ENCODE measurements at places on chromosomes 16 and 17. TPM values are rescaled to one million over a fixed set of nuclear protein-coding genes. Genes with fewer than 3 reads are reported as not detected.

- DNase-seq: no peak
These were observed 97.7 kb downstream of the CBLN1 start for GRCh38 chr16:49183911-49184310.

GRCh38 chr17:7523033-7523432, 25.8 kb upstream of the TNFSF12 start:
- no peak for DNase-seq

DNA sequence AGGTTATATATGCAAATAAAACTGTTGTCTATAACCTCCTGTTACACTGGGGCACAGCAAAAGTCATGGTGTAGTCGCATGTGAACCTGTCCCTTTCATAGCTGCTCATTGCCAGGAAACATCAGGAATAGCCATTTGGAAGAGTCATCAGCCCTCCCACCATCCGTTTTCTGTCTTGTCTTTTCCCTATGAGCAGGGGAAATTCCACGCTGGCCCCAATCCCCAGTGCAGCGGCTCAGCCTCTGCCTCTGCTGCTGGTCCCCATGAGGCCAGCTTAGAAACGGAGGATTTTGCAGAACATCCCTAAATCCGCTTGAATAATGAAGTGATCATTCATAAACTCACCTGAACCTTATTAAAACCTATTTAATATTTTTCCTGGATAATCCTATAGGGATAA, 10.5 kb downstream of the MAPT start:
- DNase-seq: no peak

The CCL2 gene
- total RNA-seq: 7.1 TPM

DNA sequence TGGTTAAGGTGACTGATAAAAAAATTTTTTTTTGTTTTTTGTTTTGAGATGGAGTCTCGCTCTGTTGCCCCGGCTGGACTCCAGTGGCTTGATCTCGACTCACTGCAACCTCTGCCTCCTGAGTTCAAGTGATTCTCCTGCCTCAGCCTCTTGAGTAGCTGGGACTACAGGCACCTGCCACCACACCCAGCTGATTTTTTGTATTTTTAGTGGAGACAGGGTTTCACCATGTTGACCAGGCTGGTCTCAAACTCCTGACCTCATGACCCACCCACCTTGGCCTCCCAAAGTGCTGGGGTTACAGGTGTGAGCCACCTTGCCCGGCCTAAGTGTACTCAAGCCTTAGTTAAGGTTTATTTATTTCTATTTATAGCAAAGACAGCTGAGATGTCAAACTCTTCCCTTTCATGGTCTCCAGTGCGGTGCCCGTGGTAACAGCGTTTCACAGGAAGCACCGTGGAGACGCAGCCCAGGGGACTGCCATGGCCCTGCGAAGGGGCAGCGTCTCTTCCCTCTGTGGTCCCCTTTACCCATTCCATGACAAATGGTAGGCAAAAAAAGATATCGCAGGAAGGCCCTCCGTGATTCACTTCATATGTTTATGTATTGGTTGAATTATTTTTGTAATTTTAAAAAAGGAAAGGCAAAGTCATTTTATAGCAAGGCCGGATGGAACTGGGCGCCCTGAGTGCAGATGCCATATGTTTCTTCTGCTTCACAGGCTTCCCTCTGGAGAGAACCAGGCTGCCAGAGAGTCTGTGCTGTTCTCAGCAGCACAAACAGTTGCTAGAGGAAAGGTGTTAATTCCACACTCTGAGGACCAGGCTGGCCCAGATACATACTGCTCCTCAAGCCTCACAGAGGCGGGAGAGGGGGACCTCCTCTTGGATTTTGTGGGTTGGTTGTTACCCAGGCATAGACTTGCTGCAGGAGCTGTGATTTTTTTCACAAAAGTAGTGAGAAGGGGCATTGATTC, 29.2 kb downstream of the DDX19A start:
- no peak for DNase-seq

DNA sequence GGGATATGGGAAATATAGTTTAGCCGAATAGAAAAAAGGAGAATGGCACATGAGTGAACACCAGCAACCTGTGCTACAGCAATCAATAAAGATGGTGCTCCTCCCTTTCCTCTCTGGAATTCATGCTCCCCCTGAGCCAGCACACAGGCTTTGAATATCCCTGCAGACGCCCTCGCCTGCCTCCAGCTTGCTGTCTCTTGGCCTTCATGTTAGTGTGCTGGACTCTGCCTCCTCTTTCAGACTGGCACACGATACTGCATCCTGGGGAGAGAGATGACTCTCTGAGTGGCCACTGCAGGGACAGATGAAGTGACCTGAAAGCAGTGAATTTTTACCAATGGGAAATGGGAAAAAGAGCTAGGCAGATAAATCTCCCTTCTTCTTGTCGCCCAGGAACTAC, 498.6 kb upstream of the SALL1 start:
- DNase-seq: no peak

GRCh38 chr17:31596382-31597323, 205.2 kb downstream of the RAB11FIP4 start:
- no peak for DNase-seq

- DNase-seq: no peak
These were observed 15.8 kb downstream of the GPR179 start for GRCh38 chr17:38327936-38328335.

DNA sequence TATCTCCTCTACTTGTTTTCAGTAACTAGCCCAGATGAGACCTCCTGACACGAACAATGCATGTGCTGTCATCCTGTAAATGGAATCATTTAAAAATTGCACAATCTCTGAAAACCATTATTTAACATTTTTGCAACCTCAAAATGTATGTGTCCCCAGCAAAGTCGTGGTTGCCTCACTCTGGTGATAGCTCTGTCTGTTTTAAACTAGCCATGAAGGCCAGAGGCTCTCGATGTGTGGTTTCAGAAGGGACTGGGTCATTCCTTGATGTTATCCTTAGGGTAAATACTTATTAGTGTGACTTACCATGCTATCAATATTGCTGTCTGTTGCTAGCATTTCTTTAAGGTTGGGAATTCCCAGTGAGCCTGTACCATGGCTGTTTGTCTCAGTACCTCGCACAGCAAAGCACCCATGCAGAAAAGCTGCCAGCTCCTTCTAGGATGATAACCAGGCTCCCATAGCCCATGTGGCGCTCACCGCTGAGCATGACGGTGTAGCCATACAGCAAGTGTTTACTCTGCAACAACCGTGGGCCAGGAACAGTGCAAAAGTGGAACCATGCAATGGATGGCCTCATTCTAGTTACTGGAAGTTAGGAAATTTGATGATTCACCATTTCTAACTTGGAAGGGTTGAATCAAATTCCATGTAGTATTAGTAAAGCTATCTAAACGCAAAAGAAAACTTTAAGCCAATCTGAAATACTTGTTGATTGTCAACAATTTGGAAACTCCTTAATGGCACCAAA, 2.9 kb upstream of the PGS1 start:
- no peak for DNase-seq

The TEX19 gene
- total RNA-seq: not detected

GRCh38 chr17:4623249-4623648, 18.2 kb downstream of the ALOX15 start:
- no peak for DNase-seq

The MEIOC gene
- not detected for total RNA-seq

DNA sequence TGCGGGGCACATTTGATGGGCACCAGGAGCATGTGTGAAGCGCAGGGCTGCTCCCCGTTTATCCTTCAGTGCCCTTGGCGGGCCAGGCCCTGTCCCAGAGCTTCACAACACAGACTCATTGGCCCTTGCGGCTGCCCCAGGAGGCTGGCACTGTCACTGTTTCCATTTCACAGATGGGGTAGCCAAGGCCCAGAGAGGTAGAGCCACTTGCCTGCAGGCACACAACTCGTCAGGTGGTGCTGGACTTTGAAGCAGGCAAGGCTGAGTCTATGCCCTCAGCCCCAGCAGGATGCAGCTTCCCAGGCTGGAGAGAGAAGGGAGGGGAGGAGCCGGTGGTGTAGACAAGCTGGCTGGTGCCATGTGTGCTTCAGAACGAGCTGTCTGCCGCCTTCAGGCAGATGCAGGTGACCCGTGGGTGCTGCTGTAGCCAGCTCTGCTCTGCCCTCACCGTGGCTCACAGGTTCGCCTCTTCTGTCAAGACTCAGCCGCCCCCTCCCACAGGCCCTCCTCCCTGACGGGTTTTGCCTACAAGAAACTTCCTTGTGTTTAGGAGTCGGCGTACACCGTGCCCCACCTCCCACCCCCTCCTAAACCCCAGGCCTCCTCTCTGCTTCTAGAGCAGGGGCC, 232.3 kb upstream of the CIBAR2 start:
- no peak for DNase-seq

- no peak for DNase-seq
These were observed 8.7 kb upstream of the TMEM170A start for GRCh38 chr16:75472908-75473877.

DNA sequence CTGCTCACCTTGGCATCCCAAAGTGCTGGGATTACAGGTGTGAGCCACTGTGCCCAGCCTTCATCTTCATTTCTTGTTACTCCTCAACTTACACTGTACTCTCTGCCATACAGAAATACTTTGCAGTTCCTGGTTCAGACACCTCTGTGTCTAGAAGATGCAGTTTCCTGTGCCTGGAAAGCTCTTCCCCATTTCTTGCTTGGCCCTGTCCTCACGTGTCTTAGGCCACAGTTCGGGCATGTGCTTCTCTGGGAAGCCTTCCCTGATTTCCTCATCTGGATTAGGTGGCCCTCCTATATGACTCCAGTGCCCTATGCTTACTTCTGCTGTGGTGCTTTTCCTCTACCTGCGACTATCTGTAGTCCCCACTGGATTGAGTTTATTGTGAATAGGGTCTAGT, 26.5 kb upstream of the CDR2 start:
- DNase-seq: no peak

The ZNF207 gene
- total RNA-seq: 87.9 TPM

The KAT7 gene
- total RNA-seq: 29.5 TPM

The EFNB3 gene
- 0.17 TPM for total RNA-seq

DNA sequence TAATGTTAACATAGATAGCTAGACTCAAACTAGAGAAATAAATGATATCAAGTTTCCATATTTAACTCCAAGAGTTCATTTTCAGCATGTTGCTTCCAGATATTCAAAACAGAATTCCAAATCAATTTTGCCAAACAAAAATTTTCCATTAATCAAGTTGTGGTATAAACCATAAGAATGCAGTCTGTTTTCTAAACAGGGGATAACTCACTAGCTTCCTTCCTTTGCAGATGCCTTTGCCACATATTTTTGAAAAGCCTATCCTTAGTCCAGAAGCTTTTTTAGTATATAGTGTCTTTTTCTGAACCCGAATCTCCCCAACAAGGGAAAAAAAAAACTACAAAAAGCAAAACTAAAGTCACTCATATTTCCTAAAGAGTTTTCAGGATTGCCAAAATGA, 61.5 kb downstream of the HELZ start:
- no peak for DNase-seq

The SARM1 gene
- total RNA-seq: 16.2 TPM

GRCh38 chr17:49793309-49793708, 4.8 kb downstream of the KAT7 start:
- DNase-seq: no peak

DNA sequence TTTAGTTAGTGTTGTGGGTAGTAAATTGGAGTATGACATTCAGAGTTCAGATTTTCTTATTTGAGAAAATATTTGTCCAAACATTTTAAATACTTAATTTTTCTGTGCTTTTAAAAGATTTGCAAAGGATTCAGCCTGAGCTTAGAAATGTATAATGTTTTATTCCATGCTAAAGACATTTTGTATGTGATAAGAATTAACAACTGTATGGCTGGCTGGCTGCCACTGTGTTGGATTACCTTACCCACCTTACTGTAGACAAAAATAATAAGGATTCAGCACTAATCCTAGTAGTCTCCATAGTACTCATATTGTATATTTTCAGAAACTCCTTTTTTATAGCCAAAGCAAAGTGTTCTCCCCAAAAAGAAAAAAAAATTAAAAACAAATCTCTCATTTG, 74.8 kb downstream of the TANC2 start:
- DNase-seq: no peak

- DNase-seq: no peak
These were observed 7.2 kb downstream of the WWOX start for GRCh38 chr16:78106686-78107085.

The FKBP10 gene
- 30.5 TPM for total RNA-seq

DNA sequence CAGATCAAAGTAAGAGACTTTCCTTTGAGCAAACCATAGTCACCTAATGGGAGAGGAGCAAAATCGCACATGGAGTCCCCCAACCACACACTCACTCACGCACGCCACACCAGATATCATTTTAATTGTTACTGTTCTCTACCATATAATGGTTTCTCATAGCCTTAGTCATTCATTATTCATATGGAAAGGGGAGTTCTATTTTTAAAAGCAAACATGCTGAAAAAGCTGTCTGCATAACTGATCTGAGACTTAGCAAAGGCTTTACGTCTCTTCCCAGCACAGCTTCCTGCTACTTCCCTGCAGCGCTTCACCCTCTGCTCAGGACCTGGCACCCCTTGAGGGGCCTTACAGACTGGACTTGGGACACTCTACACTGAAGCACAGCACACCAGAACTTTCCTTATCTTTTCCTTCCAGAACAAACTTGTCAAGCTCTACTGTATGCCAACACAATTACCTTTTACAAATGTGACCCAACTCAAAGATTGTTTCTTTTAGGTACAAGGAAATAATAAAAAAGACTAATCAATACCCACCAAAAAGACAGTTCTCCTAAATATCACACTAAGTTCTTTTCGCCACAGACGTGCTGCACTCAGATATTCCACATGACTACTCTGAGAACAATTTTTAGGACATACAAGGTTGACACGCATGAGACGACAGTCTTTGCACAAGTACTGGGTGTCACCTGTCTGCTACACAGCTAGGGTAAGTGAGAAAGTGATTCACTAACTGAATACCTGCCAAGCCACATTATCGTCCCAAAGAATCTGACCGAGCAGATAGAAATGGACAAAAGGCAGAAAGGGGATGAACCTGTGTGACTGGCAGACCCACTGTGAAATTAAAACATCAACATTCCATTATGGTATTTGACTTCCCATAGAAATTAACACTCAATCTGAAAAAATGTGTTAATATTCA, 21.5 kb downstream of the SRP68 start:
- no peak for DNase-seq

DNA sequence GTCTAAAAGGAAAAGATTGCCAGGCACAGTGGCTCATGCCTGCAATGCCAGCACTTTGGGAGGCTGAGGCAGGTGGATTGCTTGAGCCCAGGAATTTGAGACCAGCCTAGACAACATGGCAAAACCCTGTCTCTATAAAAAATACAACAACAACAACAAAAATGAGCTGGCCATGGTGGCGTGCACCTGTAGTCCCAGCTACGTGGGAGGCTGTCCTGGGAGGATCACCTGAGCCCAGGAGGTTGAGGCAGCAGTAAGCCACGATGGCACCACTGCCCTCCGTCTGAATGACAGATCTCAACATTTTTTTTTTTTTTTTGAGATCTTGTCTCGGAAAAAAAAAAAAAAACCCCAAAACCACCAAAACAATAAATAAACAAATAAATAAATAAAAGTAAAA, 28.1 kb upstream of the ATP2A3 start:
- DNase-seq: no peak

Data from esophagus muscularis mucosa (tissue), 4 donors.